ENCODE measurements at places on chromosomes 6 and 20.
A peak's percentile ranks its signal among the peaks of the same experiment; 100 is the strongest.

DNA sequence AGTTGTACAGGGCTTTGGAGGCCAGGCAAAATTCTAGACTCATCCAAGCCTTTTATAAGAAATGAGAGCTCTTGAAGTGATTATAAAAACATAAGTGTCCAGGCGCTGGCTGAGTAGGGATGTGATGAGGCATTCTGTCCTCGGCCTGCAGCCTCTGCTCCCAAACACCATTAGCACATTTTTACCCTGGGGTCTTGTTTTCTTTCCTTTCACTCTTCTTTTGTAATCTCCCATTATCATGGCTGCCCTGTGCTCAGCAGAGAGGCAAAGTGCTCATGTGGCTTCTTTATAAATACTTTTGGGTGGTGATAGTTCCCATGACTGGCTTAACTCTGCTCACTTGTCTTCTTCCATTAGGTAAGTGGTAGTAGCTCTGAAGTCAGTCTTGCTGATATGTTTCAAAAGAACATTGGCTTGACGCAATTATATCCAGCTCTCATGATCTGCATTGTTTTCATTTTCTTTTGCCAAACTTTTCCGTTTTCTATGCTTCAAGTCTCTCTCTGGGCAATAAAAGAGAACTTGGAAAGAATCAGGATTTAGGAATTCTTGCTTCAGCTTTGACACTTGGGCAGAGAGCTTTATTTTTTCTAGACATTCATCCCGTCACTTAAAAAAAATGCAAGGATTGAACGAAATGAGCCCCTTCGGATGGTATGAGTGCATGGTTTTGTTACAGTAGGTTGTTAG is 61.1 kb downstream of the CAP2 start:
- DNase-seq = peak; percentile 59
- no peak overlapping the region for H3K4me3 ChIP-seq
- H3K27ac ChIP-seq = peak overlapping the region; percentile 16
- no peaks in the 10 kb centered on the region for H3K27me3 ChIP-seq

DNA sequence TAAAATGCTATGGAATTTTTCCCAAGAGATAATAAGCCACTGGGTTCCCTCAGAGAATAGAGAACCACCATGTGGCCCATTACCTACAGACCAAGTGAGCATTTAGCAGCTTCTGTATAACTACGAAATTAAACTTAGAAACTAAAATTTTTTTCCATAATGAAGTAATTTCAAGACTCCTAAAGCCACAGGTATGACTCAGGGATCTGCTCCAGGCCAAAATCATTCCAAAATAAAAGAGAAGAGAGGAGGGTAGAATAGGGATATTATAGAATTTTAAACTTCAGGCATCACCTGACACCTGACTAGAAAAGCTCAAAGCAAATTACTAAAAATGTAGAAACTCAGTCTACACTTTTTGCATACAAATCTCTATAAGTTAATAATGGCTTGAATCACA is 108.9 kb upstream of the DST start:
- H3K4me3 ChIP-seq = no peak overlapping the region
- no peak for DNase-seq
- peaks cover 32% of the 10 kb centered on the region for H3K4me1 ChIP-seq
- no peaks in the 10 kb centered on the region for H3K27me3 ChIP-seq
- no peak overlapping the region for H3K27ac ChIP-seq

DNA sequence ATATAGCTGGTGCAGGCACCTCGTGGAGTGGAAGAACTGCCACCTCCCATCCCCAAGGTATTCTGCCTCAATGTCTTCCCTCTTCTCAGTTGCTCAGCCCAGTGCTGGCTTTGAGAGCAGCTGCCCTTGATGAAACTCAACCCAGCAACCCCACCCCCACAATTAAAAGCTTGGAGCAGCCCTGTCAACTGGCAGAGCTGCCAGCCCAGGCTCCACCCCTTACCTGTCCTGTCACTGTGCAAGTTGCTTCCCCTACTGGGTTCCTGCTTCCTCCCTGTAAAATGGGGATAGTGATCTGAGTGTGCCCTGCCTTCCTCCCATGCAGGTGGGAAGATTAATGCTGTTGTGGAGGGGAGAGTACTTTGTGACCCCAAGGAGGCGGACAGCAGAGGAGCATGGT is 4.5 kb downstream of the TMEM63B start:
- no peaks in the 10 kb centered on the region for H3K27me3 ChIP-seq
- no peak overlapping the region for H3K4me3 ChIP-seq
- no peak overlapping the region for H3K27ac ChIP-seq
- no peak for DNase-seq
- H3K4me1 ChIP-seq = peaks cover 13% of the 10 kb centered on the region

DNA sequence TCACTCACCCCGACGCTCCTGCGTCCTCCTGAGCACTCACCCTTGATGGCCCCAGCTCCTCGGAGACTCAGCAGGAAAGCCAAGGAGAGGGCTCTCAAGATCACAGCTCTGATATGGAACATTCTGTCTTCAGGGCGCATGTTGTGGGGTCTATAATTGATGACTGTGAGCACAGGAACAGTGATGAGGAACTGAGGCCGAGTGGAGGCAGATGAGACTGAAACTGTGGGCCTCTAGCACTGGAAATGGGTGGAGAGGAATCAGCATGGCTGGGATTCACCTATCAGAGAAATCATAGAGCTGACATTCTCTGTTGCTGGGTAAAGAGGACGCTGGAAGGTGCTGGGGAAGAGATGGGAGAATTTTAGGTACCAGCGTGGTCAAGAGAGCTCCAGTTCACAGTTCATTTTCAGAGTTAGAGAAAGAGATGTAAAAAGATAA is at the start of gene HLA-DPA1:
Gene HLA-DPA1, minus strand, starts transcription at position 219 of the 441 bp plus-strand sequence.
- H3K4me1 ChIP-seq = no peaks in the 10 kb centered on the region
- DNase-seq = peak; percentile 11
- H3K27ac ChIP-seq = no peak within 1 kb of the TSS
- no peaks in the 10 kb centered on the region for H3K36me3 ChIP-seq

DNA sequence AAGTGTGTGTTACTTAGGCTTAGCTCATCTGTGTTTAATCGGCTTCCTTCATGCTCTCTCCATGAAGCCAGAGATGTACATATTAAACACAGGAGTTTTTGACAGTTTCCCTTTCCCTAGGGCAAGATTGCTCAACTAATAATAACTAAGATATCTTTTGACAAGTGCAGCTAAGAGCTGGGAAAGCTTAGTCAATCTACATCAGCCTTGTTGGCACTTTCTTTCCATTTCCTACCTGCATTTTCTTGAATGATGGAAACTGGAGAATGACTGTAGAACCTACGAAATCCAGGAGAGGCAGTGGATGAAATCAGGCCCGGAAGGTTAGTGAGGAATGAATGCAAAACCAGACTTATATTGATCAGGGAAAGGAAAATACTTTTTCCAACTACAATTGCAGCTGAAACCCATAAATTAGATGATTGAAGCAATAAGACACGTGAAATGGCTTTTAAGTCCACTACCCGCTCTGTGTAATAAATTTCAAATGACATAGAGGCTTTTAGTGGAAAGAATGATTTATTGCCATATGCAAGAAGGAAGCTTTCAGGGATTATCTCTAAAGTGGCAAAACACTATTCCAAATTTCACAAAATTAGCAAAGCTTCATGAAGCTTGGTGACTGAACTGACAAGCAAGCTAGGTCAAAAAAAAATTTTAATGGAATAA is 237.2 kb upstream of the ID4 start:
- H3K4me1 ChIP-seq = no peaks in the 10 kb centered on the region
- no peak overlapping the region for H3K27ac ChIP-seq
- no peak overlapping the region for H3K4me3 ChIP-seq
- no peaks in the 10 kb centered on the region for H3K27me3 ChIP-seq

GRCh38 chr6:157935786-157936185 is 45.9 kb upstream of the SYNJ2 start:
- no peaks in the 10 kb centered on the region for H3K27me3 ChIP-seq
- no peaks in the 10 kb centered on the region for H3K4me1 ChIP-seq
- no peak overlapping the region for H3K27ac ChIP-seq
- no peak overlapping the region for H3K4me3 ChIP-seq
- peaks cover 59% of the 10 kb centered on the region for H3K36me3 ChIP-seq
